ENCODE measurements at places on chromosomes 3 and 15.

GRCh38 chr3:103127098-103127630, 692.3 kb downstream of the ZPLD1 start:
- DNase-seq = no peak

DNA sequence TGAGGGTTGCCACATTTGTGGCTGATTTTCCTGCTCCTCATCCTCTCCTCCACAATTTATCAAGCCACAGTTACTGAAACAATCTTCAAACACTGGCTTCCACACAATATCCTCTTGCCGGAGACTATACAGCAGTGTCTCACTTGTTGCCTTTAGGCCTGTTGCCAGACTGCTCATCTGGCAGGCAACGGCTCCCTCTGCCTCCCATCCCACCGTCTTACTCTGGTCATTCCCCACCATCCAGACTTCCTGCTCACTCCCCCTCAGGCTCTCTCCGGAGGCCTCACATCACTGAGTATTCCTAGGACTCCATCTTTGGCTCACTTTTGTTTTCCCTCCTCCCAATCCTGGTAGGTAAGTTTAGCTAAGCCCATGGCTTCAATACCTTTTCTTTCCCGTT, 301.9 kb downstream of the IL20RB start:
- DNase-seq = no peak

DNA sequence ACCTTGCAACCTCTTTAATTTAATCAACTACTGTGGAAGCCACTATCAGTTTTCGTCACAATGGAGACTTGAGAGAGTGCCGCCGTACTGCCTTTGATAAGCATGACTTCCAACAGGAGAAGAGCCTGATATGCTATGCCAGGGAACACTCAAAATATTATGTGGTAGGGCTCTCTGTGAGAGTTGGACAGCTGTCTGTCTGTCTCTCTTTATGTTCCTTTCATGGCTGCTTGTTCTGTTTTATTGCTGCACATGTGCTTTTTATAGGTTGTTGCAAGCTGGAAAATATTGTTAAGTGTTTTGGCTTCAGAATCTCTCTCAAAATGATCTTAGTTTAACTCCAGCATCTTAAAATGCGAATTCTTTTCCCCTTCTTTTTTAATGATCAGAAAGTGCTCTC, 249.4 kb upstream of the RARB start:
- DNase-seq = no peak

- no peak for DNase-seq
Observed at GRCh38 chr3:134871818-134872217, 76.8 kb downstream of the EPHB1 start.

DNA sequence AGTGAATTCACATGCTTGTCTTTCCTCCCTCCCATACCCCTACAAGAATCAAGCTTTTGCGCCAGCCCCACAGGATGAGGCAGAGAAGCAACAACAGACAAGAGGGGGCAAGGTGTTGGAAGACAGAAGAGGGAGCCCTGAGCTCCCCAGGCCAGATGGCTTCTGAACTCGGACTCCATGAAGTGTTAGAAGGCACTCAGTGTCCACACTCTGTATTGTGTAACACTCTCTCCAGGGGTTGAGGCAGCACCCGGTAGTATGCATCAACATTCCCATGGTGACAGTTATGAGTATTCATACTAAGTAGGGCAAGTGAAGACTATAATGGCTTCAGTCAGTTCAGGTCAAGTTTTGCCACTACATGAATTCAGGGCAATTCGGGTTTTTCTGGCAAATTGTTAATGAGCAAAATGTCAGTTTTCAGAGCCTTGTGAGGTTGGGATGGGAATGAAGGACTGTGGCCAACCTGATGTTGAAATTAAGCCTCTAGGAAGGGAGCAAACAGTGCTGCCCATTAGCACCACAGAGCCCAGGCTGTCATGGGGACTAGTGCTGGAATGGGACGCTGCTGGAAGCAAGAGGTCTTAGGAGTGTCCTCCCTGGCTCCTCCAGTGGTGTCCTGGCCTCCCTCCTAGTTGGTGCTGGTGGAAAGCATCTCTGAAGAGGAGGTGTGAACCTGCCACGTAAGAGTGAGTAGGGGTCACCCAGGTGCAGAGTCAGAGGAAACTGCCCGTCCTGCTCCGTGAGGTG, 79.4 kb downstream of the KLF15 start:
- DNase-seq = no peak
